ENCODE measurements at places on chromosomes 1 and 21. TPM values are rescaled to one million over a fixed set of nuclear protein-coding genes. Genes with fewer than 3 reads are reported as not detected.

LRRC71 gene
- 0.19 TPM for polyA plus RNA-seq

FAM110D gene
- 4.2 TPM for polyA plus RNA-seq

- DNase-seq: no peak
Measured at GRCh38 chr1:227654858-227655752, 80.0 kb downstream of the JMJD4 start.

- DNase-seq: no peak
Measured at GRCh38 chr1:28983509-28984310, 69.3 kb downstream of the EPB41 start.

DNA sequence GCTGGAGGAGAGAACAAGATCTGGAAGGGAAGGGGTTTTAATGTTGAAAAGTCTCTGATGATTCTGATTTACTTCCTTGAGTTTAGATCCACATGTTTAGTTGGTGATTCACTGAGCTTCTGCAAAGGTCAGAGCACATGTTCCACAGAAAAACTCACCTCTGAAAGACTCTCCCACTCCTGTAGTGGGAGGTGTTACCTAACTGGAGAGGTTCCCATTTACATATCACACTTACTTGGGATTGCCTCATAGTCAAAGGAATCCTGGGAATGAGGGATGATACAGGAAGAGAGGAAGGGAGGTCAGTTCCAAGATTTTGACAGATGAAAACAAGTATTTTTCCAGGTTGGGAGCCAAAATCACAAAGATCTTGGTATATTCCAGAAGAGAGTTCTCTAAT is 2.7 kb upstream of the NTNG1 start:
- DNase-seq: no peak

DNAI4 gene
- 4.1 TPM for polyA plus RNA-seq

DNA sequence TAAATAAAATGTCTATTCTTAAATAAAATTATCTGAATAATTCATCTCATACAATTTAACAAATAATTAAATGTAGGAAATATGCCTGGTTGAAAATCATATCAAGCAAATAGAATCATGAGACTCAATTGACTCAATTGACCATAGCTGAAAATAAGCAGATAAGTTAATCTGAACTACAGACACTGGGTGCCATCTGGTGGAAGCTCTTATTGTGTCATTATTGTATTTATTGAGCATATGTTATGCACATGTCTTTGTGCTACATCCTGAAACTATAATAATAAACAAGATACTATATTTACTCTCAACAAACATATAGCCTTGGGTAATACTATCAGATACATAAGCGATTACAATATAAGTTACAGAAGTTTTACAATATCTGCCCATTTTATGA is 41.0 kb downstream of the BRINP3 start:
- no peak for DNase-seq

IL20 gene
- polyA plus RNA-seq: not detected

DNA sequence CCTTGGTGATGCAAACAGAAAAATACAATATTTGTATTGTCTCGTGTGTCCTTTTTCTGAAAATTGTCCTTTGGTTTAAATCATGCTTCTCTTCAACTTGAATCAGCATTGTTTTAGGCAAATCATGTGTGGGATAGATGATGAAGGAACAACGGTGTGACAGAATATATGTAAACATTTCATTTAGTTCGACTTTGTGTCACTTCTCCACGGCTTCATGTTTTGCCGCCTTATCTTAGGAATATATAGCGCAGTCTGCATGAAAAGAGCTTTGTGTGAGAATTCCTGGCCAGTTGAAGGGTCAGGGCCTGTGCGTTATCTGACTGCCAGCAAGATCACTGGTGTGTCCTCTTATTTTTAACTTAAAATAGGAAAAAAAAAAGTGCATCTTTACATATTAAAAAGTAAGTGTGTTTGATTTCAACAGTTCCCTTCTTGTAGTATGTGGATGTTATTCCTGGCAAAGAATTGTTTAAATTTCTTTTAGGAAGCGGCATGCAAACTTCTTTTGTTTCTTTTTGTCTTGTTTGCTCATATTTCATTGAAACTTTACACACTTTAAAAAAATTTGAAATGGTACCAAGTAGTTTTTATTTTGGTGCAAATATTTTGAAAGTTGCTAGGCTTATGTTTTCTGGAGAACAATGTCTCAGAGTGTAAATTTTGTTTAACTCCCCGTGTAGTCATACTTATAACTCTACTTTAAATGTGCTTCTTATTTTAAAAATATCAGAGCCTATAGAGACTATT is 465.2 kb downstream of the USP25 start:
- DNase-seq: peak; percentile 59

GRCh38 chr1:230243146-230243545 is 176.1 kb downstream of the GALNT2 start:
- DNase-seq: no peak

DNA sequence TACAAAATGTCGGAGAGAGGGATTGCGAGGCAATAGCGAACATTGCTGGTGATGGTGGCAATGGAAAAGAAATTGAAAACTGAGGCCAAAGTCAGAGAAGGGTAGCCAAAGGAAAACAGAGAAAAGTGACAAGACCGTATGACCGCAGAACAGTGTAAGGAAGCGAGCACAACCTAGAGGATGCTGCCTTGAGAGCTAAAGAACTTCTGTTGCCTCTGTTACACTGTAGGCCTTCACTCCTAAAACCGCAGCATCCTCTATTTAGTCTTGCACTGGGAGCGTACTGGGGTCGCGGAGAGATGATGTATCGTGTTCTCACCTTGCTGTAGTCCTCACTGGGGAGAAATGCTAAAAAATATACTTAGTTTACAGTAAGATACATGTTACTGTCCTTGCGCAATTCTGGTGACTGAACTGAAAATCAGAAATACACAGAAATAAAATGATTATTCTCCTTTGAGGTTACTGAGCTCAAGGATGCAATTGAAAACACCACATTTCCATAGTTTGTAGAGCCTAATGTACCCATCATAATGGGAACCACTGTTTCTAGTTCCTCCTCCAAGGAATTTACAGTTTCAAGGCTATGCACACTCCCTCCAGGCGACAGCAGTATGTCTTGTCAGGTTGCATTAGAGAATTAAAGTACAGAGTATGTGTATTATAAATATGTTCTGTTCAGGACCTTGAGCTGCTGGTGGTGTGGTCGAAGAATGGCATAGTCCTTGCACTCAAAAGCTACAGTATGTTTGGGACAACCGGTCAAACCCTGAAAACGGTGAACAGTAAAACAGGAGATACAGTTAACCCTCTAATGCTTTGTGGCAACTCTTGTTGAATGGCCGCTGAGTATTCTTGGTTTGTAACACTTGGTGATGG is 1.3 kb downstream of the NEK7 start:
- DNase-seq: no peak
